ENCODE measurements at places on chromosomes 7 and 10.
A peak's percentile ranks its signal among the peaks of the same experiment; 100 is the strongest.

GRCh38 chr7:148819697-148820360 lies 64.3 kb downstream of the EZH2 start:
- peak; percentile 49 for DNase-seq

GRCh38 chr7:94348142-94348541 lies 46.6 kb upstream of the COL1A2 start:
- peak; percentile 91 for DNase-seq

- no peak for DNase-seq
These were observed 84.5 kb upstream of the FAM20C start for GRCh38 chr7:107907-108306.

GRCh38 chr7:36291387-36292316 lies 98.0 kb upstream of the ANLN start:
- peak; percentile 76 for DNase-seq

DNA sequence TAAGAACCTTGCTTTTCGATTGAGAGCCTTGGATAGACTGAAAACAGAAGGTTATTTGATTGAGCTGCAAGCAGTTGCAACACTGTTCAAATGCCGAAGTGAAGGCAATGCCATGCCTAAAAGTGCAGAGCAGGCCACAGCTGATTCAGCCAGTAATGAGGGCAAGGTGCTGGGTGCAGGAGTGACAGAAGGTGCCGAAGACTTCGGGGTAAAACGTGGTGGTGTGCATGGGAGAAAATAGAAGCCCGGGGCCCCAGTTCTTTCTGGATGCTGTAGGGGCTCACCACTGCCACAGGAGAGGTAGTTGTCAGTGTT lies 43.6 kb upstream of the GATAD1 start:
- no peak for DNase-seq

GRCh38 chr7:94933256-94933990 lies 26.0 kb downstream of the PPP1R9A start:
- no peak for DNase-seq

GRCh38 chr10:63718006-63718405 lies 196.8 kb downstream of the REEP3 start:
- DNase-seq: no peak
